Activated T-cell treated with anti-CD3 and anti-CD28 coated beads for 48 hours (primary cell): ENCODE measurements at places on chromosomes 12 and 14.

DNA sequence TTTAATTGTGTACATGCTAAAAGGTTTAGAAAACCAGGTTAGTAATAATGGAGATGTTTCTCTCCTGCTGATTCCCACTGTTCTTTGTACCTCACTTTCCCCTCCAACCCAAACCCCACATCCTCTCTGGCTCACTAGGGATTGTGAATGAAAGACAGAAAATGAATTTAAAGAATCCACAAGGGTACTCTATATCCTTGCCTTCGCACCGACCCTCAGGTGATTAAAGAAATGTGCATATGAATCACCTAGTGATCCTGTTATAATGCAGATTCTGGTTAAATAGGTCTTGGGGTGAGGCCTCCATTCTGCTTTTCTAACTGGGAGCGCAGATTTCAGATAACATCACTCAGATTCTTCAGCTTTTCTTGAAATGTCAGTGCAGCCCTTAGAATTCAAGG, 84.3 kb upstream of the OTX2 start:
- DNase-seq, result no peak

GRCh38 chr14:29706700-29707099, 220.9 kb downstream of the PRKD1 start:
- no peak for DNase-seq

- no peak for DNase-seq
Observed at GRCh38 chr12:117835156-117835555, 133.6 kb downstream of the KSR2 start.

GRCh38 chr14:105861985-105862465, 335.6 kb downstream of the TMEM121 start:
- peak; percentile 31 for DNase-seq

- DNase-seq, result no peak
Observed at GRCh38 chr14:50173891-50174290, 57.5 kb downstream of the SOS2 start.

DNA sequence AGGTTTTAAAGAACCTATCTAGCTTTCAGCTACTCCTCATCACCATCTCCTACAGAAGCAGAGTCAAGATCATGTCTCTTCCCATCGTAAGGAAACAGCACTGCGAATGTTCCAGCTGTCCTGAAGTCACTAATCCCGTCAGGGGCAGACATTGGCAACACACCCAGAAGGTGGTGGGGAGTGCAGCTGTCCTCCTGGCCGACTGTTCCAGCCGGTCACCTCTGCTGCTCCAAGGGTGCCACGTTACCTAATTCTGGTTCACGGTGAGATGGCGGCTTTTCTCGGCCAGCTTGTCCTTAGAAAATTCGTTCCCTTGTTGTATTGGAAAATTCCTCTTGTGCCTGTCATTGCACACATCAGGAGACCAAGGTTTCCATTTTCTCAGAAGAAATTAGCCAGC, 196.2 kb downstream of the ZFP36L1 start:
- DNase-seq, result no peak
